Smooth muscle cell of the brain vasculature (primary cell): ENCODE measurements at places on chromosomes 1 and 21.

- no peak for DNase-seq
Measured at GRCh38 chr1:183694755-183695154, 41.6 kb upstream of the APOBEC4 start.

DNA sequence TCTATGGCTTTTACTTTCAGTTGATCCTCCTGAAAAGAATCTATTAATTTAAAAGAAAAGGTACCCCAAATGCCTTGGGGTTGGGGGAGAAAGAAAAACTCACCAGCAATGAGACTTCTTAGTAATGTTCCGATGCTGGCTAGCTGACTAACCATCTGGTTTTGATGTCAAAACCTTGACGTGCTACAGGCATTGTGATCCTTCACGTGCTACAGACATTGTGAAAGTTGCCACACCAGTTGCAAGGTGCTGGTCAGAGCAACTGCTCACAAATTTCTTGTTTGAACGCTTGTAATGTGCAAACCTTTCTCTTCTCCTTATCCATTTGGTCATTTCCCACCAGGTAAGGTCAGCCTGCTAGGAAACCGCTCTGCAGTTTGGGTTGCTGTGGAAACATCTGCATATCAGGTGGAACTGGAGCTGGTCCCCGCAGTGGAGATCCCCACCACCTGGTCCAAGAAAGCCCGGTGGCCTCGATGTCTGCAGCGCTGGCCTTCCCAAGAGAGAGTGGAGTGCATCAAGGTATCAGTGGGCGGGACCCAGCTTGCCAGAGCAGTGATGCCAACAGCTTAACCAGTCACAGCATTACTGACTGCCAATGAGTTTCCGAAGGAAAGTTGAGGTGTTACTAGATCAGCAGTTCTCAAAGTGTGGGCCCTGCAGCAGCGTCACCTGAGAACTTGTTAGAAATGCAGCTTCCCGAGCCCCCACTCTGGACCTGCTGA lies 16.1 kb downstream of the MAB21L3 start:
- no peak for DNase-seq

DNA sequence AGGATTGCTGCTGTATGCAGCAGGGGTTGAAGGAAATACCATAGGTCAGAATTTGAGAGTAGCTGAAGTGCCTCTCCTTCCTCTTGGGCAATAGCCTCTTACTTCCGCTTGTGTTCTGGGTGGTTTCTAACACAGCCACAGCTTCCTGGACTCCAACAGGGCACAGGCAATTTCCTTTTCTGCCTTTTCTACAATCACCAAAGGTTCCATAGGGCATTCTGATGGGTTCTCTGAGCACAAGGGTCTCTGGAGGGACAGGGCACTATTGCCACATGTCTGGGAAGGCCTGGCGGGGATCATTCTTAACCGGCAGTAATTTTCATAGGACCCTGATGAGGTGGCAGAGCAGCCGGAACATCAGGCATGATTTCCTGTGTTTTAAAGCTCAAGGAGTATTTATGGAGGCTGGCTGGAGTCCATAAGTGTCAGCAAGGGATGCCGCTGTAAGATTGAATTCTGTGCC lies 5.5 kb upstream of the AGTRAP start:
- DNase-seq, result no peak

GRCh38 chr1:242435200-242435599 lies 89.3 kb downstream of the PLD5 start:
- no peak for DNase-seq

DNA sequence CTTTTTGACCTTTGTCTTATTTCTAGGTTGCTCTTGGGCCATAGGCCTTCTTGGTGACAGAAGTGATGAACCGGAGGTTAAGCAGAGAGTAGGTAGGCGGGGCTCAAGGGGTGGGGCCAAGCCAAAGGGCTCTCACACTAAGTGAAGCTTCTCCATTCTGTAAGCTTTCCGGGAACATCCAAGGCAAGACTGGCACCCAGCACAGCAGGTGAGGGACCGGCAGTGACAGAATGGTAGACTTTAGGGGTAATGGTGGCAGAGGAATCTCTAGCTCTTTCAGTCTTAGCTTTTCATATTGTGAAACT lies at the start of gene TNFAIP8L2:
Gene TNFAIP8L2 (plus strand): TSS at position 135 of the 305 bp plus-strand sequence. CDS start 2,049 bp downstream, outside the sequence.
- DNase-seq, result no peak

DNA sequence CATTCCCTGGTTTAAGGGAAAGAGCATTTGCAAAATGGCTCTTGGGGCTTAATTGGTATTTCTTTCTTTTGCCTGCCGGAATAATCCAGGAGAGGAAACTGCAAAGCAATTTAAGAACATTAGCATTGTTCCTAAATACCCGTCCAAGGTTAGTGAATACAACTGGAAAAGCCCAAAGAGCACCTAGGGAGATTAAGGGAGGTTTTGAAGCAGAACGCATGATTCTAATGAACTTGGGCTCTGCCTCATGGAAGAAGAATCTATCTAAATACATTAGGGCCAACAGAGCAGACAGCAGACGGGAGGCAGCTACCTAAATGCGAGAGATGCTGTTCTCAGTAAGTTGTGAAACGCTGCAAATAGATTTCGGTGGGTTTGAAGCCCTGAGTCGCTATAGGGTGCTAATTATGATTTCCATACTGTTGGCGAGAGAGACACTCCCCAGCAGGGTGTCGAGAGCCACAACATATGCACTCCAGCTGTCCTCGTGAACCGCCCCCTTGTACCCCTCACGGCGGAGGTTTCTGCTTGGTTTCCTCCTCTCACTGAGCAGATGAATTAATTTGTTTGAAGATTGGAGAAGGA lies 326.7 kb upstream of the CAMK1G start:
- no peak for DNase-seq

GRCh38 chr1:241688940-241689368 lies 36.9 kb downstream of the WDR64 start:
- no peak for DNase-seq

GRCh38 chr21:32094804-32095203 lies 184.0 kb downstream of the MIS18A start:
- DNase-seq, result no peak

- DNase-seq, result no peak
Measured at GRCh38 chr21:44714905-44715304, 3.5 kb upstream of the TSPEAR start.

- DNase-seq, result no peak
Measured at GRCh38 chr1:88784551-88784950, 100.5 kb downstream of the PKN2 start.

DNA sequence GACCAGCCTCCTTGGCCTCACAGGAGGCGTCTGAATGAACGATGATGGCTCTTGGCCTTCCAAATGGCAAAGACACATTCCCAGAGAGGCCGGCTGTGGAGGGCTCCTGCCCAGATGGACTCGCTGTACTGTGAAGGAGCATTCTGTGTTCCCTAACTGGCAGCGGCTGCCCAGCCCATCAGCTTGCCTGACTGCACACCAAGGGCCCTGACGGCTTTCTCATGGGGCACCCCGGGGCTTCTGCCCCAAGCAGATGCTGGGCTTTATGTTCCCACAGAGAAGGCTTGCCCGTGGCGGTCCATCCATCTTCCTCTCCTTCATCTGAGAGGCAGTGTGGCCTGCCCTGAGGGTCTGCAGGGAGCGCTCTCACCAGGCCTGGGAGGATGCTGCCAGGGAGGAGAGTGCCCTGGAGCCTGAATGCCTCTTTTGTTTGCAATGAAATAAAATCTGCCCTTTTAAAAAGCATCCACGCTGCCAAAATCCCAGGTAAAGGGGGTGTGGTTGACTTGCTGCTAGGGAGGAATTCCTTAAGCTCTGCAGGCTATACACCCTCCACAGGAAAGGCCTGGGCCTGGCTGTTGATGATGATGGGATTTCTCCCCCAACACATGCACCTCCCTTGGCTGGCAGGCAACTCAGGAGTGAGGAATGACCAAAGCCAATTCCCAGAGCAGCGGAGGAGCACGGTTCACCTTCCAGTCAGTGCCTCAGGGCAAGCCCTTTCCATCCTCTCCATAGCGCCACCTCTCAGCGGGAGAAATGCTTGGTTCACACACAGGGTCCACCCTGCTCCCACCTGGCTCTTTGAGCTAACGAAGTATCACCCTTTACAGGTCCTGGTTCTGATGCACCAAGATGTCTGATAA lies 84.6 kb upstream of the SSX2IP start:
- DNase-seq, result no peak

DNA sequence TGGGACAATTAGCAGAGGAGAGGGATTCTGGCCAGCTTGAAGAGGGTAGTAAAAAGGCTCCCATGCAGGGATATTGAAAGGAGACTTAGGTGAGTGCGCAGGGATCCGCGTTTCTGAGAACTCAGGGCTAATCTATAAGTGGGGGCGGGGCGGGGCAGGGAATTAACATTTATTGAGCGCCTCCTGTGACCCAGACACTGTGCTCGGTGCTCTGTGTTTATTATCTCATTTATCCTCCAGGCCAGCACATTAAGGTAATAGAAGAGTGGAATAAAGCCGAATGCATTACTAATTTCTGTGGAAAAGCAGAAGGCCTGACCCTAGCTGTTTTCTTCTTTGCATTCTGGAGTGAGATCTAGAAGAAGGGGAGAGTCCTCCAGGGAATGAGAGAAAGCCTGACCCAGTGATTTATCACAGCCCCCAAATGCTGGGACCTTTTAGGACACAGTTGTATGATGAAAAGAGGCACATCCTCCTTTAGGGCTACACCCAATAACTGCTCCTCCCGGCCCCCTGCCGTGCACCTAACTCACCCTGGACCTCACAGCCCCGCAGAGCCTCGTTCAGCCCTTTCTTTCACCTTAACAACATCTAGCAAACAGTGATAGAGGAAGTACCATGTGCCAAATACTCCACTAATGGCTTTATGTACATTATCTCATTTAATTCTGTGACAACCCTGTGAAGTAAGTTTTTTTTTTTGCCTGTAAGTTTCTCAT lies 317.6 kb downstream of the PBX1 start:
- no peak for DNase-seq

DNA sequence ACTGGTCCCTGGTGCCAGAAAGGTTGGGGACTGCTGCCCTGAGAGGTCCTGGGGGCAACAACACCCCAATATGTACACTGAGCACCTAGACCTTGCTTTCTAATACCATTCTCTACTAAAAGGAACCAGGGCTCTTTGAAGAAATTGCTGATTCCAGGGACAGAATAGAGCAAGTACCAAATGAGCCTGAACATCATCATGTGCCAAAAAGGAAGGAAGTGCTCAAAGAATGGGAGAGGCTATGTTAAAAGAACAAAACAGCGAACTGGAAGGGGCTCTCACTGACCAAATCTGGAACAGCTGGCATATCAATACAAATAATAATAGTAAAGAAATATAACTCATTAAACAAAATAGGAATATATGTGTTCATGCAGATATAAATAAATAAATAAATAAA lies 50.8 kb downstream of the PIK3R3 start:
- no peak for DNase-seq

GRCh38 chr21:39461419-39461818 lies 9.6 kb downstream of the SH3BGR start:
- DNase-seq, result no peak

GRCh38 chr1:86650065-86650464 lies 54.3 kb upstream of the SH3GLB1 start:
- DNase-seq, result no peak

DNA sequence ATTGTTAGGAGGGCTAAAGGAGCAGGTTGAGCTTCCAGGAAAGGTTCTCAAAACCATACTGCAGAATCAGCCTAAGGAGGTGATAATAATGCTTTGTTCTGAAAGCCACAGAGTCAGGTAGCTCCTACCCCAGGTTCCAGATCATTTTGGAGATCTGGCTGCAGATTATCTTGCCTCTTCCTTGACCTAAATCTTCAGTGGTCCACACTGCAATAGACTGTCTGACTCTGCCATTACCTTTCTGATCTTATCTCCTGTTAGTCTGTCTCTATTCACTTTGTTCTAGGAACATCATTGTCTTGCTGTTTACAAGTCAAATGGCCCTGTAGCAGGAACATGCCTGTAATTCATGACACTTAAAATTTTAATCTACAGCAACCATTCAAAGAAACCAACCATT lies 73.0 kb downstream of the HS2ST1 start:
- no peak for DNase-seq

DNA sequence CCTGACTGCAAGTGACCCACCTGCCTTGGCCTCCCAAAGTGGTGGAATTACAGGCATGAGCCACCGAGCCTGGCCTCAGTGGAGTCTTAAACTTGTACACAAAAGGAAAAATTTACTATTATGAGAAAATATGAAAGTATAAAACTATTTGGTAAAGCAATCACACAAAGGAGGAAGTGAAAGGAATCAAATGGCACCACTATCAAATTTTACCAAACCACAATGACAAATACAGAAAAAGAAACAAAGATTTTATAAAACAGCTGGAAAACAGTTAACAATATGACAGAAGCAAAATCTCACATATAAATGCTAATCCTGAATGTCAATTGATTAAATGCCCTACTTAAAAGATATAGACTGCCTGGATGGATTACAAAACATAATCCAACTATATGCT lies 42.1 kb upstream of the NEGR1 start:
- no peak for DNase-seq

DNA sequence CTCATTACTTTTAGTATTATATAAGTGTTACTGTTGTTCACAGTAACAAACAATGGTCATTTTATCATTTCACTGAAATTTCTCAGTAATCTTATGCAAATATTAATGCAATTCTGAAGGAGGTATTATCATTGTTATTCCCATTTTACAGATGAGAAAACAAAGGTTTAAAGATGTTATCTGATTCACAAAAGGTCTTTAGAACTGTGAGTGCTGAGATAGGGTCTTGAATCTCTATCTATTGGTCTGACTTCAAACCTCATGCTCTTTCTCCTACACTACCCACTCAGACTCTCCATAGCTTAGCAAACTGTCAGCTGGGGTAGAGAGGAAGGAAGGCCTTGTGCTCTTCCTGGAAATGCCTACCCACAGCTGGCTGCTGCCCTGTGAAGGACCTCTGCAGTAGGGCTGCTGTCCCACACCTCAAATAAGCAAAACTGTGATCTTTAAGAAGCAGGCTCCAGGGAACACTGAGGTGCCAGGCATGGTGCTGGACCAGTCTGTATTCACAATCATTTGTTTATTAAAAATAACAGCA lies 6.2 kb upstream of the OSCP1 start:
- no peak for DNase-seq

DNA sequence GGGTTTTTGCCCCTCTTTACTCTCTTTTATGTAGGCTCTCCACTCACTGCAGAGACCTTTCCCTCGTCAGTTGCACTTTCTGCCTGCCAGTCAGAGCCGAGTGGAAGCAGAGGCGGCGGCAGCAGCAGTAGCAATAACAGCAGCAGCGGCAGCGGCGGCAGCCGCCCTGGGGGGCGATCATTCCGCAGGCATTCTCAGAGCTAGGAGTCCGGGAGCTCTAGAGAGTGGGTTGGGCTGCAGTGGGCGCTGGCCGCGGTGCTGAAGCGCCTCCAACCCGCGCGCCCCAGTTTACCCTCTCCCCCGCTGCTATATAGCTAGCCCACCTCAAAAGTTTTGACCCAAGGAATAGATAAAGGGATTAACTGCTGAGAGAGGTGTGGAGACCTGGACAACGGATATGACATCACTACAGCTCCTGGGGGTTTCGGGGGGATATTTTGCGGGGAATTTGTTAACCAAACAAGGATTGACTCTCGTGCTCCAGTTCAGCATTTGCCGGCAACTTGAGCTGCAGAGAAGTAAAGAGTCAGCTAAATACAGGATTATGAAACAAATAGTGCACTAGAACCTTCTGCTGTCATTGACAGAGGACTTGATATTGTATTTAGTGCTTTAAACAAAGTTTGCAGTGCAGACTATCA lies at the start of gene OLFM3:
Gene OLFM3 (minus strand): TSS at position 102 of the 641 bp plus-strand sequence.
- DNase-seq, result no peak

- no peak for DNase-seq
Measured at GRCh38 chr1:205726619-205727125, 23.3 kb downstream of the NUCKS1 start.

- DNase-seq, result no peak
Measured at GRCh38 chr1:15618655-15619525, 1.6 kb downstream of the DDI2 start.

GRCh38 chr1:14607295-14607694 lies 8.8 kb downstream of the KAZN start:
- DNase-seq, result no peak

GRCh38 chr1:61078618-61079295 lies 3.6 kb upstream of the NFIA start:
- DNase-seq, result no peak
